ENCODE measurements at places on chromosomes 6 and 20.

DNA sequence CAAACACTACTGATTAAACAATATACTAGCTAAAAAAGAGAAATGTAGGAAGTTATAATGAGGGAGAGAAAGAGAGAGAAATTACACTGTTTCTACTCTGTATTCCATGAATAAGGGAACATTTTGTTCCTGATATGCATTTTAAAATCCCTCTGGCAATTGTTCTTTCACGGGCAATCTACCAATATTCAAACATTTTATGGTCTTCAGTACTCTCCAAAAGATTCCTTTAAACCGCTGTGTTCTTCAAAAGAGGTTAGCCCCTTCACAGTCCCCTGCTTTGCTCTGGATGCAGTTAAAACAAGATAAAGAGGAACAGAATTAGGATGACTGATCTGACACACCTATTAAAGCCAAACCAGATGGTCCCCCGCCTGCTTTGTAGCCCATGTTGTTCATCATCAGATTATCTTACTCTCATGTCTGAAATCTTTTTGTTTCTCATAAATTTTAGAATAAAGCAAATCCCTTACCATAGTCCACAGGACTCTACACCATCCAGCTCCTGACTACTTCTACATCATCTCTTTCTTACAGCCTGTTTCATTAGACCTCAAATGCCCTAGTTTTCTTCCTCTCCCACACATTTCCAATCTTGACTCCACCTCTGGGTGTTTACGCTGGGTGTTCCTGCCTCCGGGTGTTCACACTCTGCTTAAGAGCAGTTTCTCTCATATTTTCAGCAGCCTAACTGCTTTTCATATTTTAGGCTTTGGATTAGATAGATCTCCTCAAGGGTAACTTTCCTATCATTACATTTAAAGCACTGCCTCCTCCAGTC is 399.7 kb downstream of the COL12A1 start:
- DNase-seq: no peak

DNA sequence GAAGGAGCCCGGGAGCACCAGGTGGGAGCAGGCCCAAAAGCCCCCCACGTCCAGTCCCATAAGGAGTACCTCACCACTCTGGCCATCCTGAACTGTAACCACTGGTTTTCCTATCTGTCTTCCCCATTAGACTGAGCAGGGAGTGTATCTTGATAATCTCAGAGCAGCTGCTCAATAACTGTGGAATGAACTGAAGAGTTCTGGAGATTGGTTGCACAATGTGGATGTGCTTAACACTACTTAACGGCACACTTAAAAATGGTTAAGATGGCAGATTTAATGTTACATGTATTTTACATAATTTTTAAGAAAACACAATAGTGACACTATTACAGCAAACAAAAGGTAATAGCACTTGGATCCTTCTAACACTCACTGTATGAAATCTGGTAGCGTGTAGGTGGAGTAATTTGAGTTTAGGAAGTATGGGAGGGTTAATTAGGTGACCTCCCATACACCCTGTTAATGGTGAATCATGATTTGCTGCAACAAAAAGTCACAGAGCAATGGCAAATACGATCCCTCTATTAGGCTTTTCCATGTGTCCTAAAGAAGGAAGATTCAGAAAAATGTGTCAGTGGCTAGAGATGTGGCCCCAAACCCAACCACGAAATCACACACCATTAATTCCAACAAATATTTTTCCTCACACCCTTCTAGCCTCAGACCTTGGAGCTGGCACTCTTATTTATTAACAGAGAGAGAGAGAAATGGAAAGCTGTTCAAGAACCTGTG is 18.4 kb downstream of the TRAM2 start:
- DNase-seq: no peak

DNA sequence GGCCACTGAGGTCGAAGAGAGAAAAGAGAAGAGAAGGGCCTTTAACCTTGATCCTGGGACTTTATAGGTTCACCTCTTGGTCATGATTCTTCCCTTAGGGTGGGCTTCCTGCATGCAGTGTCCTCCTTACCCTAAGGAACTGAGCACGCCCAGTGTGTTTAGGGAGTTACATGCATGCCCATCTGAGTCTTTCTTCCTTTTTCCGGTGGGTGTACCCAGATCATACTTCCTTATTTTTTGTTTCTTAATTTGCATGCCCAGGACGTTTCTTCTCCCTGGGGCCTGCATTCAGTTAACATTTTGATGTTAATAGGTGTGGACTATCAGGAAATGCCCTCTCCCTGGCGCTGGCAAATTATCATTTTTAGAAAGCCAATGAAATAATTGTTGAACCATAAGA is 91.5 kb downstream of the HTR1B start:
- no peak for DNase-seq

GRCh38 chr20:836190-836589 is 2.7 kb downstream of the FAM110A start:
- no peak for DNase-seq

GRCh38 chr6:65135567-65135966 is 571.5 kb downstream of the EYS start:
- DNase-seq: no peak

DNA sequence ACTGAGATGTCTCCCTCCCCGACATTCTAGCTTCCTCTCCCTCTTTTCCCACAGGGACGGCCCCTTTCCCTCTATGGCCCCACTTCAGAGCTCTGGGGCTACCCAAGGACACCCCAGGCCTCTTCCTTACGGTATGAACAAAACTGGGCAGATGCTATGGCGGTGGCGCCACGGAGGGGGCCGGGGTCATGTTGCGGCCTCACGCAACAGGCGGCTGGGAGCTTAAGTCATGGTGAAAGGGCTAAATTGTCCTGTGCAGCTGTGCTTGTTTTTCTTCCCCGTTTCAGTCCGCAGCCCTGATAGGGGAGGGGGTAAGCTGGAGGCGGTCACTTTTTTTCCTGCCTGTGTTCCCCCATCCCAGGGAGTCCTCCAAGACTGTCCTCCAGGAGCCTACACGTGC is 17.6 kb upstream of the KIAA1755 start:
- peak; percentile 54 for DNase-seq

DNA sequence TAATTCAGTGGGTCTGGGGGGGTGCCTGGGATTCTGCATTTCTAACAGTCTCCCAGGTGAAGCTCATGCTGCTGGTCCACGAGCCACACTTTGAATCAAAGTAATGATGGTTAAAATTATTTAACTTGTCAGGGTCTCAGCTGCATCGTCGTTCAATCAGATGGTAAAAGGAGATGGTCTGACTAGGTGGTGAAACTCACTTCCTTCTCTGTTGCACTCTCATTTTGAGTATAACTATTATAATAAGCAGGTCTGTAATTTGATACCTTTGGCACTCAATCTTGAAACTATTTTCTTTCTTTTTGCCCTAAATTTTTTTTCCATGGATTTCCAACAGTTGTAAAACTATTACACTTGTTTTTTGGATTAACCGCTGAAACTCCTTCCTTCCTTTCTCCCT is 292.5 kb downstream of the FARS2 start:
- DNase-seq: no peak

DNA sequence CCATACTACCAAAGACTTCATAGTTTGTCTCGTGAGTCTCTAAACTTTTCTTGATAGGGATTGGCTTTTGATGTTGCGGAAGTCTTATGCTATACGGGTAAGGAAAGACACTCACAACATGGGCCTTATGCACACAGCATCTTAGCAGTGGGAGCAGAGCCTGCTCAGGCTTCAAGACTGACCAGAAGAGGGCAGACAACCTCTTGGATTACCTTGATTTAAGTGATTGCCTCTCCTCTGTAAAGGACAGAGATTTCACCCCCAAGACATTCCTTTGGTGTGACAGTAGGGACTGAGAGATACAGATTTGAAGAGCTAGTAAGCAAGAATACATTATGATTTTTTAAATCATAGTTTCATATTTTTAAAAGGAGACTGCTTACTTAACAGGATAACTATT is 71.0 kb upstream of the SAMD3 start:
- peak; percentile 68 for DNase-seq

DNA sequence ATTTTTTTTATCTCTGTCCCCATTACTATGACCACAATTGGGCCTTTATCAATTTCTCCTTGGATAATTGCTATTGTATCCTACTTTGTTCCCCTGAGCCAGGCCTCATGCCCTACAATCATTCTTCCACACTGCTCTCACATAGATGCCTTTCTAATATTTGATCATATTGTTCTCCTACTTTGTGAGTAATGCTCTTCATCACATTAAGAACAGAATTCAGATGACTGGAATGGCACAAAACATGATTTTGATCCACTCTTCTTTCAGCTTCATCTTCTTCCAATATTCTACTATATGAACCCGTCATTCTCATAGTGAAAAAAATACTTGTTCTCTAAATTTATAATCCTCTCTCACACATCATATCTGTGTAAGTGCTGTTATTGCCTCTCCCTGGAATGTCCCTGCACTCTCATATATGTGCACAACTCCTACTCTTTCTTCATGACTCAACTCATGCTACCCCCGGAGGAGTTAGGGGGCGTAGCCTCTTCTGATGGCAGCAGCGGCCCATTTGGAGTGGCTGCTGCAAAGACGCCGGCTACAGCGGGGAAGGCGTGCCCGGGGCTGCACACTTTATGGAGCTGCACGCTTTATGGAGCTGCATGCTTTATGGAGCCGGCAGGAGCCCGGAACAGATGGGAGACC is 25.3 kb upstream of the HACE1 start:
- DNase-seq: no peak

DNA sequence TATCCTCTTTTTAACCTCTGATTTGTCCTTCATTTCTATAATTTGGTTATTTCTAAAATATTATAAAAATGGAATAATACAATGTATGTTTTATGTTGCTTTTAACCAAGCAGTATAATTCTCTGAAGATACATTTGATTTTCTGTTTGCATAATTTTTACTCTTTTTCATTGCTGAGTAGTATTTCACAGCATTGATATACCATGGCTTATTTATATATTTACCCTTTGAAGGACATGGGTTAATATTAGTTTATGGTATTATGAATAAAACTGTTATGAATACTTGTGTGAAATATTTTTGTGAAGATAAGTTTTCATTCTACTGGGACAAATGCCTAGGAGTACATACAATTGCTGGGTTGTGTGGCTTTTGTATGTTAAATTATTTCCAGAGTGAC is 748.6 kb downstream of the TENT5A start:
- DNase-seq: no peak

- DNase-seq: no peak
Measured at GRCh38 chr6:438634-439170, 47.1 kb downstream of the IRF4 start.

- no peak for DNase-seq
Measured at GRCh38 chr20:17749978-17750721, 50.4 kb downstream of the BANF2 start.

DNA sequence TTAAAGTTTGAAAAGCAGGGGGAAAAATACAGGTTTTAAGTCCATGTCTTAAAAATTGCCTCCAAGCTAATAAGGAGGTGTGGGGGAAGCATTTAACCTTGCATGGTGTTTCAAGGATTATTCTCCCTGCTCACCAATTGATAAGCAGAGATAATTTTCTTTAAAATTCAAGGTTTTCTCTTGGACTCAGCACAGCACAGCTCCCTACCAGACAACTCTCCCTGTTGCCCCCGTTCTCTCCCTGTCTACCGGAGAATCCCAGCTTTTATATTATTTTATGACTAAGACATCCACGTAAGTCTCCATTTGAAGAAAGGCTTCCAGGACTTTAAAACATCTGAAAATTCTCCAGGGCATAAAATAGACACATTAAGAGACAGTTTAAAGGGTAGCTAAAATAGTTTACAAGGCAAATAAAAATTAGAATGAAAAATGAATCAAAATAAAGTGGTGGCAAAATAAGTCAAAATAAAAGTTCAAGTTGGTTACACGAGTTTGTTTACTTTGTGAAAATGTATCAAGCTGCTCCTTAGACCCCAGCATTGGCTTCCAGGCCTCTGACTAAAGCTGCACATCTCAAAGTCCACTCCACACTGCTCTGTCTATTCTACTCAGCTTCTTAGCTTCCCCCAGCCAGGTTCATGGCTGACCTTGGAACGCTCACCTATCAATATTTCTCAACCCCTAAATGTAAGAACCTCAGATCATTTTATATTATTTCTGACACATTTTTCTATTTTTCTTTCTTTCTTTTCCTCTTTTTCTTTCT is 188.6 kb upstream of the PLCB4 start:
- no peak for DNase-seq

DNA sequence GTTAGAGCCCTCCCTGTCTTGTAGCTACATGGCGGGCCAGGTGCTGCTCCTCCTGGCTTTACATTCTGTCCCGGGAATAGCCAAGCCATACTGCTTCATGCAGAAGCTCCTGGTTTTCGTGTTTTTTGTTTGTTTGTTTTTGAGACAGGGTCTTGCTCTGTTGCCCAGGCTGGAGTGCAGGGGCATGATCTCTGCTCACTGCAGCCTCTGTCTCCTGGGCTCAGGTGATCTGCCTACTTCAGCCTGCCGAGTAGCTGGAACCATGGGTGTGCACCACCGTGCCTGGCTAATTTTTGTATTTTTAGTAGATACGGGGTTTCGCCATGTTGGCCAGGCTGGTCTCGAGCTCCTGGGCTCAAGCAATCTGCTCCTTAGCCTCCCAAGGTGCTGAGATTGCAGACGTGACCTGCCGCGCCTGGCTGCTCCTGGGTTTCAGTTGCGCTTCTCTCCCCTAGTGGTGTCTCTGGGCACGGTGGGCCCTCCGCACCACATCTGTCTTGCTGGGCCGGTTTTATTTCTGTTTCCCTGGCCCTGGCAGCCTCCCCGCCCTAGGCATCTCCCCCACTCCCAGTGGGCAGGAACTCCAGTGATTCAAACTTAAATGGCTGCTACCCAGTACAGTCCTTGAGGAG is 12.9 kb downstream of the CDYL start:
- DNase-seq: peak; percentile 42

GRCh38 chr20:10513931-10514575 is 78.9 kb downstream of the SLX4IP start:
- no peak for DNase-seq

DNA sequence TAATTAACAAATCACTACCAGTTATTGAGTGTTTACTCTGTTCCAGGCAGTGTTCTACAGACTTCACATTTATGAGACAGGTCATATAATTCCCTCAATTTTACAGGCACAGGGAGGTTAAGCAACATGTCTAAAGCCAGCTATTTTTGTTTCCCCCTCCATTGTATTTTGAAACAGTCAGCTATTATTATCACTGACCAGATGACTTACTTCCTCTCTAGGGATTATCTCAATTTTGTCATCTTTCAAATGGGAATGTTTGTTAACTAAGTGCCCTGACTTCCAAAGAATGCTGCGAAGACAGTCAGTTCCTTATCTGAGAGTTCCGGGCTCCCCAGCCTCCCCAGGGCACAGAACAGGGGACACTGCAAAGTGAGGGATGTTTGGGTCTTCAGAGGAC is 5.6 kb upstream of the CNPY3 start:
- DNase-seq: no peak

- no peak for DNase-seq
Measured at GRCh38 chr20:51434026-51434425, 108.5 kb downstream of the NFATC2 start.

All from D341Med (cell line).